Stimulated activated CD4-positive, alpha-beta T cell treated with anti-CD3 and anti-CD28 coated beads, Interleukin-2, amount 100 ng/mL, for 24 hours (primary cell): ENCODE measurements at places on chromosomes 13 and 19.
A peak's percentile ranks its signal among the peaks of the same experiment; 100 is the strongest.

- no peak for DNase-seq
These were observed 448.4 kb upstream of the SLC10A2 start for GRCh38 chr13:103514619-103515018.

DNA sequence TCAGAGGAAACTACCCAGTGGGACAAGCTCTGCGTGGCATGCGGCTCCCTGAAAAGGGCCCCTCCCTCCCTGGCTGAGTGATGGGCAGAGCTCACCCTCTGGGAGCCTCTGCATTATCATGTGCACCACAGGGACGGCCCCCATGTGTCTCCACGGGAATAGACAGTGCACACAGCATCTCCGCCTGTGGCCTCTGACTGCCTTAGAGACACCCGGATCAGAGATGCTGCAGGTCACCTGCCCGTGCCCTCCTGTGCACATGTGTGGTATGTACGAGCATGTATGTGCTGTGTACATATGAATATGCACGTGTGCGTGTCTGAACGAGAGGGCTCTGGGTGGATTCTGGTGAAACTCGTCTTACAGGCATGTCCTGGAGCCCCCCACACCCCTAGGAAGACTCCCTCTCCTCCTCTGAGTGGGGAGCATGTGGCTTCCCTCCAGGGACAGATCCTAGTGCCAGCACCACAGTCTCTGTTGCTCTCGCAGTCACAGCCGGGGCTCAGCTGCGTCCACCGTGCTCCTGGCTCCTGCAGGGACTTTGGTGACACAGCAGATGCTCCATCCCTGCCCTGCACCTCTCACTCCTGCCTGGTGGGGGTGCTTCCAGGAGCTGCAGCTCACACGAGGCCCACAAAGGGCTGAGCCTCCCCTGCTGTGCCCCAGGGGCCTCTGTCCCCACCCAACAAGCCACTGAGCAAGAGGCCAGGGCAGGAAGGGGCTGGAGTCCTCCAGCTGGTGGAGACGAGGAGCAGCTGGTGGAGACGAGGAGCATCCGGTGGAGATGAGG is 19.6 kb downstream of the C13orf46 start:
- DNase-seq, result no peak

DNA sequence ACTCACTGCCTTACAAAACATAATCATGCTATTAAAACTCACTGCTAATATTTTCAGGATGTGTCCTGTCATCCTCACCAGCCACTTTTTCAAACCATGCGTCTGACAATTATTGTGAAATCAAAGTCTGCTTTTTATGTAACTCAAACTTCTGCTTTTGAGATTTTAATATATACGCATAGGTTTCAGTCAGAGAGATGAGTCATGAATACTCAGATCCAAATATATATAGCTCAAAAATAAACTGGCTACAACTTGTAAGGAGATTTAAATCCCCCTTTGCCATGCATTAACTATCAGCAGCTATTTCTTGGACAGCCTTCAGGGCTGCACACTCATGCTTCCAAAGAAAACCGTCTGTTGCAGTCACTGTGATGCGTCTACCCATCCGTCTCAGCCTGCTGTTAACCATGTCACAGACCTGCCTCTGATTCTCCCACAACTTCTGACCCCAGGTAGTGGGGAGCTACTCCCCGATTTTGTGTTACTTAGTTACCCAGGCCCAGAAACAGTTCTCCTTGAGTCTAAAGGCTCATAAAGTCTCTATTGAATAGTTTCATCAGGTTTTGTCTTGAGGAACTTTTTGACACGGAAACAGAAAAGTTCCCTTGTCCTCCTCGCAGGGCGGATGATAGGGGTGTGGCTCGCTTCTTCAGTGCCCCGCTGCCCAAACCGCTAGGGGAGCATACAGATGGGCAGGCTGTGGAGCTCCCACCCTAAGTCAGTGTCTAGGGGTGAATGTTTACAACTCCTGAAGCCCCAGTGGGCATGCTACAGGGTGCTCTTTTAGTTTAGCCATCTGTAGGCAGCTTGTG is 33.8 kb upstream of the SGCG start:
- no peak for DNase-seq

DNA sequence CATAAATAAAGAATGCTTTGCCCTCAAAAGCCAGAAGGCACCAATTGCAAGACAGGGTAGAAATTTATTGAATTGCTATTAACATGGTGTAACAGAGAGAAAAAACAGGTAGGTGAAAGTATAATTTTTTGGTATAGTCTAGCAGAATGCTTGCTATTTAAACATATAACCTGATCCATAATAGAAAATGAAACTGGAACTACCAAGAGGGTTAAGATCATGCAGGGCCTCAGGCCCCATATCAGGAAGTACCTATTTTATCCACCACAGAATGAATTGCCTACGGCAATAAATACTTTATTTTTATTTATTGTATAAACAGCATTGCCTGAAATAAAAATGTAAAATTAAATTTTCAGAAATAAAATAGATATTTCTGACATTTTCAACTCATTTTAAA is 159.5 kb downstream of the PRR20E start:
- DNase-seq, result no peak

DNA sequence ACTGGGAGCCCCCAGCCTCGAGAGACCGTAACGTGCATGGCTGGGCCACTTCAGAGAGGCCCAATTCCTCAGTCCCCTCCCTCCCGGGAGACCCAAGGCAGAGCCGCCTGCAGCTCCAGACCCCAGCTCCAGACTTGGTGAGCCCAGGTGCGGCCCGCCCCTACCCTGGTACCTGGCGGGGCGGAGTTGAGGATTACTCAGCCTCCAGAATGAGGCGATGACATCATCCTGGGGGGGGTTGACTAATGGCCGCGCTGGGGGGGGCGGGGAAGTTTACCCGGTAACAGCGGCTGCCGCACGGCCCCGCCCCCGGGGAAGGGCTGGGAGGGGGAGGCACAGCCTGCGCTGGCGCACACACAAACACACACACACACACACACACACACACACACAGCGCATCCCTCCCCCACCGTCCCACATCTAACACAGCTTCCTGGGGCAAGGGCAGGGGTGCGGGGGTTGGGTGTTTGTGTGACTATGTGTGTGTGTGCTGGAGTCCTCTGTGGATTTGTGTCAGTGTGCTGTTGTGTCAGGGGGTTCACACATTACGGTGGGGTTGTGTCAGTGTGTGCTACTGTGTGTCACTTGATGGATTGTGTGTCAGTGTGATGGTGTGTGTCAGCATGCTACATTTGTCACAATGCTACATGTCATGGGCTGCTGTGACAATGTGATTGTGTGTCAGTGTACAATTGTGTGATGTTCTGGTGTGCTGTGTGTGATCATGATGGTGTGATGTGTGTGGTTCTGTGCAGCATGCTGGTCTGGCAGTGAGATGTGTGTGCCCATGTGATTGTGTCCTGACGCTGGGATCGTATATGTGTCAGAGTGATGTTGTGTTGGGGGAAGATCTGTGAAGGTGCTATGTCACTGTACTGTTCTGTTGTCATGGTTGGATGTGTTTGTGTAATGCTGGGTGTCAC is 10.3 kb upstream of the BBC3 start:
- DNase-seq, result peak; percentile 82

DNA sequence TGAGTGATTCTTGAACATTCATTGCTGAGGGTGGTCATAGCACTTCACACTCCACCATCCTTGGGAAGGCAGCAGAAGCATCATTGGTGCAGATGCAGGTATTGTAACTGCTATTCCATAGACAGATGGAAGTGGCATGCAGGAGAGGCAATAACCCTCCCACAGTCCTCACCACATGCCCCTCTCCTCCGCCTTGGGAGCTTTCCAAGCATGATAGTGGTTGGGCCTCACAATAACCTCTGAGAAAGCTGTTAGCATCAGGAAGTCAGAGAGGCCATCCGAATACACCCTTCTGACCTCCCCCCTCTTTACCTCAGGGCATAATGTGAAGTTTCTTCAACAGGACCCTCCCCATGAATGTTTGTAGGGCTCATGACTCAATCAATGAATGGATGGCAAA is 177.9 kb downstream of the KATNAL1 start:
- DNase-seq, result no peak

DNA sequence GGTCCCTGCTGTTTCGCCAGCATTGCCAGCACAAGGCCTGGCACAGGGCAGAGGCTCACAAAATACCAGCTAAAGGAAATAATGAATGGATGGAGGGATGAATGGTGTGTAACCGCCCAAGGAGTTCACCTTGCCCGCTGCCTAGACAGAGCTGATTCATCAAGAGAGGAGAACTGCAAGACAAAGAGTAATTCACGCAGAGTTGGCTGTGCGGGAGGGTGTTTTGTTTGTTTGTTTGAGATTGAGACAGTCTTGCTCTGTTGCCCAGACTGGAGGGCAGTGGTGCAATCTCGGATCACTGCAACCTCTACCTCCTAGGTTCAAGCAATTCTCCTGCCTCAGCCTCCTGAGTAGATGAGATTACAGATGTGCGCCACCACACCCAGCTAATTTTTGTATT is 3.0 kb downstream of the OPA3 start:
- DNase-seq, result no peak

DNA sequence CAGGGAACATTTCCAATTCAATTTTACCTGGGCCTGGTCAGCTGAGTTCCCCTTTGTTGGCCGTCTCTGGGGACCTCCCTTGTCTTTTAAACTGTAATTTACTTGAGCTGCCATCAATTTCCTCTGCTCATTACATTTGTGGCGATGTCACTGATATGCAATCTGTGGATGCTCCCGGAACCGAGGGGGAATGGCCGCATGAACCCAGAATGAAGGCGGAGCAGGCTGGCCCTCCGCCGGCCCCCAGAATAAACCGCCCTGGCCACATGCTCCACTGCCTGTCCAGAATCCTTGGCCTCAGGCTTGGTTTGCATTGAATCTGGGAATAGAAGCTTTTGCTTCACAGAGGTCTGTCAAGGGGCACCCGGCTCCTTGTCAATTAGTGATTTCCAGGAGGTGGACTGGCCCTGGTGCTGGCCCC is 276.8 kb downstream of the TEX29 start:
- no peak for DNase-seq

DNA sequence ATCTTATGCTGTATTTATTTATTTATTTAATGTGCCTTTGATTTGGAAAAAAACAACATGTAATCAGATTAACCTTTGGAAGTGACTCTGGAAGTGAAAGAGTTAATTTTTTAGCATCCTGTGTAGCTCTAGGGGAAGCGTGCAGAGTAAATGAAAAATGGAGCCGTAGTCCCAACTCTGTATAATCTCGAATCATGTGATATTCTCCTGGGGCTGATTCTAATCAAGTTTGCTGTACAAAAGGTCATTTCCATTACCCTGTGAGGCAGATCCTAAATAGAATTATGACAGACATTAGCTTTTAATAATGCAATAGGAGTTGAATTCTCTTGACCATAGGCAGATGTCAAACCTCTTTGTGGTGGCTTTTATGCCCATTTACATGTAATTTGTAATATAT is 238.6 kb upstream of the CSNK1A1L start:
- no peak for DNase-seq

DNA sequence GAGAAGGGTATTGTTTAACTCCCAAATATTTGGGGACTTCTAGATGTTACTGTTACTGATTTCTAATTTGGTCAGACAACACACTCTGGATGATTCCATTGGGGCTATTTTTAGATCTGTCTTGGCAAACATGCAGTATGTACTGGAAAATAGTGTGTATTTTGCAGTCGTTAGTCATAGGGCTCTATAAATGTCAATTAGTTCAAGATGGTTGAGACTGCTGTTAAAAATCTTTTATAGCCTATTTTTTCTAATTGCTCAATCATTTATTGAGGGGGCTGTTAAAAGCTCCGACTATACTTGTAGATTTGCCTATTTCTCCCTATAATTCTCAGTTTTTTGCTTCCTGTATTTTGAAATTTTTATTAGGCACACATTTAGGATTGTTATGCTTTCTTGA is 31.4 kb downstream of the PPP5C start:
- no peak for DNase-seq

DNA sequence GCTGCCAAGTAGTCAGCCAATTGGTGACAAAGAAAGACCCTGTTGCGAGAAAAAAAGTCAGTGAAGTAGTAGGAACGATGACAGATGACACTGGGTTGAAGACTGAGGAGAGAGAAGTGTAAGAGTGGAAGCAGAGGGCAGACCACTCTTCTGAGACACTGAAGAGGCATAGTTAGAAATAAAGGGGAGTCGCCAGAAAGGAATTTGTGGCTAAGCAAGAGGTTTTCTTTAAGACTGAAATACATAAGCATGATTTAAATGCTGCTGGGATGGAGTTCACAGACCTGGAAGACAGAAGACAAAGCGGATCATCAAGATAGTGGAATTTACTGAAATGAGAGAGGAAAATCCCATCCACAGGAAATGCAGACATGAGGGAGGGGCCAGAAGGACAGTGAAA is 56.2 kb upstream of the USPL1 start:
- DNase-seq, result no peak

GRCh38 chr13:32989290-32989667 is 26.9 kb upstream of the KL start:
- DNase-seq, result no peak

DNA sequence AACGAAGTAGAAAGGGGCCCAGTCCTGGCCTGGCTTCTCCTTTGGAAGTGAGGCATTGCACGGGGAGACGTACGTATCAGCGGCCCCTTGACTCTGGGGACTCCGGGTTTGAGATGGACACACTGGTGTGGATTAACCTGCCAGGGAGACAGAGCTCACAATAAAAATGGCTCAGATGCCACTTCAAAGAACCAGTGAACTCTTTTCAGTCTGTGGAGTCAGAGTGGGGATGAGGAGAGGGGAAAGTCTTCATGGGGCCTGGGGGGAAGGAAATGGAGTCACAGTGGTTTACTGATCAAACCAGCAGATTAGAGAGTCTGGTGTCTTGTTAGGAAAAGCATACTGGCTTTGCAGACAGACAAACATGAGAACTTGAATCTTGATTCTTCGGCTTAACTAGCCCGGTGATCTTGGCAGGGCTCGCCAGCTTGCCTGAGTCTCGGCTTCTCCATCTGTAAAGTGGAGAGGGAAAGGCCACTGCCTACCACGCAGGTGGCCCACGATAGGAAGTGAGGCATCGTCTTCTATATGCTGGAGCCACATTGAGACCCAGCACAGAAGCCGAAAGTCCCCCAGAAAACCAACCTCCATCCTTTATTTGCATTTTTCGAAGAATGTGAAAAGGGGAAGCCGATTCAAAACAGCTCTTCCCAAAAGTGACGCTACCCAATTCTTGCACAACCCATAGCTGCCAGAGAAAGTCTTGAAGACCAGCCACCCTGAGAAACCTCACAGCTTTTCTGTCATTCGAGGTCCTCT is at the start of gene FFAR1:
FFAR1 (plus strand) TSS at position 732 of the 759 bp plus-strand sequence. CDS start 3,650 bp downstream, outside the sequence.
- DNase-seq, result peak; percentile 50

GRCh38 chr19:38009650-38010242 is 102.7 kb downstream of the SIPA1L3 start:
- no peak for DNase-seq
